Activated T-cell treated with anti-CD3 and anti-CD28 coated beads, Interleukin-2, amount 50 U/mL, for 48 hours (primary cell): ENCODE measurements at places on chromosomes 7 and 10.
A peak's percentile ranks its signal among the peaks of the same experiment; 100 is the strongest.

- DNase-seq = peak; percentile 66
These were observed 297.1 kb upstream of the NFE2L3 start for GRCh38 chr7:25854608-25855497.

DNA sequence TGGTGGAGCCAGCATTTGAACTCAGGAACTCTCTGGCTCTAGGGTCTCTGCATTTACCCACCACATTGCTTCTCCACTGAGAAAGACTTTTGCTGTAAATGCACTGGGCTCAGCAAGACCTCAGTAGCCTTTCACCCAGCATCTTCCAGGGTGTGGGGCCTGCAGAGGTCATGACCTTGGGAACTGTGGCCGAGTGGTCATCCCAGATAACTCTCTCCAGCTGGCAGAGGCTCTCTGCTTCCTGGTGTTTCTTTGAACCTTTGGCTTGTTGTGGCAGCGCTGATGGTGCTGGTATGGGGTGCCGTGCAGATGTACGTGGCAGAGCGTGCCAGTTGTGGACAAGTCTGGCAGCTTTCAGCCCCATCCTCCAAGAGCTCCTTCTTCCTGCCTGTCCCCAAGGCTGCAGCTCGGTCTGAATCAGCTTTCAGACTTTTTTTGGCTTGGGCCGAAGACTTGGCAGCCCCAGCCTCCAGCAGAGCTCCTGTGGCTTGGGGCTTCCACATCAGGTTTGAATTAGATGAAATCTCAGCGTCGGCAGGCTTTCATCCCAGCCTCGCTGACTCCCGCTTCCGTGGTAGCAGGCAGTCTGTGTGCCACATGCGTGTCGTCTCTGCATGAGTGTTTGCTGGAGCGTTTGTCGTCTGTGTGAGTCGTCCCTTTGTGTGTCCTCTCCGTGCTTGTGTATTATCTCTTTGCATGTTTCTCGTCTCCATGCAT lies 21.5 kb downstream of the ADAMTS14 start:
- no peak for DNase-seq

- no peak for DNase-seq
These were observed 673.7 kb downstream of the MAGI2 start for GRCh38 chr7:78779788-78780187.

- DNase-seq = peak; percentile 45
These were observed 173.9 kb upstream of the SP4 start for GRCh38 chr7:21253740-21254687.

DNA sequence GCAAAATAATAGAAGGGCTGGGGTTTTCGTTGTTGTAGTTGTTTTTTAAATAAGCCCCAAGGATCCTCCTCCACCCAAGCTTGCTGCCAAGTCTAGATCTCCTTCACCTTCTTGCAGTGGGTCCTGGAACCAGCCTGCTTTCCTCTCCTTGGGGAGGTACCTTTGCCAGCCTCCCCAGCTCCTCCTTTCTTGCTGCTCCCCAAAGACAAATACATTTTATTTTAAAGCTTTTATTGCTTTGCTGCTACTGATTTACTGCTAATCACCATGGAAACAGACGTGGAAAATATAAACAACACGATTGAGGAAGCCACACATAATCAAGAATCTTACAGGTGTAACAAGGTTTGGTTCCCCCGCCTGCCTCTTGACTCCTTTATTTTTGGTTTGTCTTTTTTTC lies 17.4 kb upstream of the SLF2 start:
- no peak for DNase-seq

DNA sequence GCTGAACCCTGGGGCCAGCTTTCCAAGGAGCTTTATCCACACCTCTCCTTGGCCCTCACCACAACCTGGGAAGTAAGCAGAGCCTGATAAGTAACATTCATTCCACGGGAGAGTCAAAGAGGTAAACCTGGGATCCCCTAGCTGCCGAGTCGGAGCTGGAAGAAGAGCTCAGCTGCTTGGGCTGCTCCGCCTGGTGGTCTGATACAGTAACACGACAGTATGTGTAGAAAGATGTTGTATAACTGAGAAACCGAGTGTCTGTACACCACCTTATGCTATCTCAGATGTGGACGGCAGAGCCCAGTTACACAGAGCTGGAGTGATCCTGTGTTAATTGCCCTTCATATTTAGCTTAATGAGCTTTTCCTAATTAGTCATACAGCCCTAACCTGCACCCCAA lies 151.3 kb upstream of the KMT2E start:
- DNase-seq = no peak

DNA sequence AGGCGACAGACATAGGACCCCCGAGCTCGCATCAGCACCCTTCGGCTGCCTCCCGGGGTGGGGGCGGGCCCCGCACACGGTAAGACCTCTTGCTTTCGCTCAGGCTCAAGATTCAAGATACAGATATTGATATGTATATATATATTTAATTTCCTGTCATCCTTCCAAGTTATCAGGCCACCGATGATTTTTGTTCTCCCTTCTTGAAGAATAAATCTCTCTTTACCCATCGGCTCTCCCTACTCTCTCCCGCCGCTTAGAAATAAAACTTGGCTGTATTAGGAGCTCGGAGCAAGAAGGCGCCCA lies 603 bp downstream of the ADRA2A start:
- DNase-seq = no peak

DNA sequence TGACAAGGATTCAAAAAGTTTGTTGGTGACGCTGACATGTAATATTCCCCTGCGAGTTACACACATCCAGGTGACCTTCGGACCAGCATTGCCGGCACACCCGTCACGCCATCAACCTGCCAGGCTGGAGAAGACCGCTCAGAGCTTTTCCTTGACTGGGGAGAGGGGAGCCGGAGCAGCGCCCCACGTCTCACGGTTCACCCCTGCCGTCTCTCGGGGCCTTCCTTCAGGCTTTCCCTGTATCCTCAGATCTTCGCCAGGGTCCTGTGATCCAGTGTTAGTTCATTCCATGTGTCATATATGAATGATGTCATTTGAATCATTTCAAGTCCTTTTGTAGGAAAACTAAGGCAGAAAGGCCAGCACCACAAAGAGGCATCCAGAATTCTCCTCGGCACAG lies 127.8 kb downstream of the MGMT start:
- no peak for DNase-seq

DNA sequence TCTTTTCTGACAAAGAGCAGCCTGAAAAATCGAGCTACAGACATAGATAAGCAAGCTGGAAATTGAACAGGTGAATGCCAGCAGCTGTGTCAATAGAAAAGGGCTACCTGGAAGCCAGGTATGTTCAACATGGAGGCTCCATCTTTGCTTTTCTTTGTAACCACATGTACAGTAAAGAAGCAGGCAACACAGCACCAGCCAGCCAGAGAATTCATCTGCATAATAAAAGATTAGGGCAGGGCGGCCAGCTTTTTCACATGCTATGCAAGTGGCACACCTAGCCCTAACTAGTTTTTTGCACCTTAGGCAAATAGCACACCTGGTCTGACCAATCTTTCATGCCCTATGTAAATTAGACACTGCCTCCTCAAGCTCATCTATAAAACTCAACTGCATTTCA lies 25.7 kb downstream of the COG5 start:
- no peak for DNase-seq

DNA sequence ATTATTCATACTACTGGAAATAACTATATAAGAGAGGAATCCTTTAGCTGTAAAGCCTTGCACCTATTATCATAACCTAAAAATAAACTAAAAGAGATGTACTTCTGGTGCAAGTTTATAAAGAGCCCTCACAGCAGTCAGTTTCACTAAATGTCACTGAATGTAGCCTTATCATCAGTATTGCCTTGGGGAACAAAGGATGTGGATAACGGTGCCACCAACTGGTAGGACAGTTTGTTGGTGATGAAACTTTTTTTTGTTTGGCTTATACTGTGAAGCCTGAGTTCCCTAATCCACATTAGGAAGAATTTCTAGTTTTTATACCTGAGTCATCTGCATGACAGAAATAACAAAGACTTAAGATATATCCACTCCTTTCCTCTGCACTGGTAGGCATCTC lies 117.9 kb upstream of the COL1A2 start:
- DNase-seq = no peak

- DNase-seq = no peak
These were observed 27.3 kb upstream of the CRHR2 start for GRCh38 chr7:30709549-30709948.

DNA sequence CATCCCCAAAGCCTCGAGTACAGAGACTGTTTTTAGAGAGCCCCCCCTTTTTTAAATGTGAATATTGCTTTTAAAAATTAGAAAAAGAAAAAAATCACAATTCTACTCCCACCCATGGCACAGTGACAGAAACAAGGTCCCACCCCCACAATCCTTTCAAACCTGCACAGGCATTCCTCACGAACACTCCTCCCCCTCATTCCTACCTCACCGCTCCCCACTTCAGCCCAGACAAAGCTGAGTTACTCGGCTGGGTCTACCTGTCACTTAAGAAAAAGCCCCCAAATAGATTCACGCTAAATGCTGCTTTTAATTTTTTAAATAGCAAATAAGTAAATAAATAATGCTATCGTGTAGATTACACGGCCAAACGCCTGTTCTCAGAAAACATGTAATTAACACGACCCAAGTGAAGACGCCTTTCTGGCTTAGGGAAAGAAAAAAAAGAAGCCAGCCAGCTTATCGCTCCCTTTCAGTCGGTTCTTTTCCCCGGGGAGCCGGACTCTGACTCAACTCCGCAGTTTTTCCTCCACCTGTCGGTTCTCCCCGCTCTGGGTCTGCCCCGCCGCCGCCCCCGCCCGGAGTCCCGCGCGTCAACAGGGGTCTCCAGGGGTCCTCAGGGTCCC lies 739 bp downstream of the MPP7 start:
- DNase-seq = no peak

GRCh38 chr7:64626083-64626469 lies 39.9 kb upstream of the ZNF107 start:
- no peak for DNase-seq

- DNase-seq = no peak
These were observed 341.6 kb upstream of the KCND2 start for GRCh38 chr7:119931230-119931824.

DNA sequence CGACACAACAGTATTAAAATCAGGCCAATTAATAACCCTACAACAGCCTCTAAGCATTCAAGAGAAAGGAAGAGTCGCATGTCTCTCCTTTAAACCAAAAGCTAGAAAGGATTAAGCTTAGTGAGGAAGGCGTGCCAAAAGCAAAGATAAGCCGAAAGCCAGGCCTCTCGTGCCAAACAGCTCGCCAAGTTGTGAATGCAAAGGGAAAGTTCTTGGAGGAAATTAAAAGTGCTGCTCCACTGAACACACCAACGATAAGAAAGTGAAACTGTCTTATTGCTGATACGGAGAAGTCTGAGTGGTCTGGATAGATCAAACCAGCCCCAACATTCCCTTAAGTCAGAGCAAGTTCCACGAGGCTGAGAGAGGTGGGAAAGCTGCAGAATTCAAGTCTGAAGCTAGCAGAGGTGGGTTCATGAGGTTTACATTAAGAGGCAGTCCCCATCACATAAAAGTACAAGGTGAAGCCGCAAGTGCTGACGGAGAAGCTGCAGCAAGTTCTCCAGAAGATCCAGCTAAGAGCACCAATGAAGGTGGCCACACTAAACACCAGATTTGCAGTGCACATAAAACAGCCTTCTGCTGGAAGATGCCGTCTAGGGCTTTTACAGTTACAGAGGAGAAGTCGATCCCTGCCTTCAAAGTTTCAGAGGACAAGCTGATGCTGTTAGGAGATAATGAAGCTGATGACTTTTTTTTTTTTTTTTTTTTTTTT lies 194.8 kb downstream of the MAD1L1 start:
- DNase-seq = peak; percentile 36

DNA sequence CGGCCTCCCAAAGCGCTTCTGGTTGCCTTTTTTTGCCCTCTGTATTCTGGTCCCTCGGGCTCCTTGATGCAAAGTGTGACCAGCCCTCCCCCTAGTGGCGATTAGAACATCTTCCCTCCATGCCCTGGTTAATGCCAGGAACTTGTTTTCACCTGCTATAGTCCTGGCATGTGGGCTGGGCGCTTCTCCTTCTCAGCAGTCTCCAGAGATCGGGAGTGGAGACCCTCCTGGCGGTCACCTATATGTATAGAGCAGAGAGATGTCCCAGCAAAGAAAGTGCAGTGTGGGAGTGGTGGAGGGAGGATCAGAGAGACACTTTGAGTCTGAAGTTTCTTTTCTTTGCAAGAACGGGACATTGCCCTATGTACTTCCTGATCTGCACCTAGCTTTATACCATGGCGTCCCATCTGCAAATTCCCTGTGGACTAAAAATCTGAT lies 264.1 kb downstream of the OTUD1 start:
- peak; percentile 54 for DNase-seq

GRCh38 chr7:25698451-25699113 lies 453.4 kb upstream of the NFE2L3 start:
- no peak for DNase-seq

DNA sequence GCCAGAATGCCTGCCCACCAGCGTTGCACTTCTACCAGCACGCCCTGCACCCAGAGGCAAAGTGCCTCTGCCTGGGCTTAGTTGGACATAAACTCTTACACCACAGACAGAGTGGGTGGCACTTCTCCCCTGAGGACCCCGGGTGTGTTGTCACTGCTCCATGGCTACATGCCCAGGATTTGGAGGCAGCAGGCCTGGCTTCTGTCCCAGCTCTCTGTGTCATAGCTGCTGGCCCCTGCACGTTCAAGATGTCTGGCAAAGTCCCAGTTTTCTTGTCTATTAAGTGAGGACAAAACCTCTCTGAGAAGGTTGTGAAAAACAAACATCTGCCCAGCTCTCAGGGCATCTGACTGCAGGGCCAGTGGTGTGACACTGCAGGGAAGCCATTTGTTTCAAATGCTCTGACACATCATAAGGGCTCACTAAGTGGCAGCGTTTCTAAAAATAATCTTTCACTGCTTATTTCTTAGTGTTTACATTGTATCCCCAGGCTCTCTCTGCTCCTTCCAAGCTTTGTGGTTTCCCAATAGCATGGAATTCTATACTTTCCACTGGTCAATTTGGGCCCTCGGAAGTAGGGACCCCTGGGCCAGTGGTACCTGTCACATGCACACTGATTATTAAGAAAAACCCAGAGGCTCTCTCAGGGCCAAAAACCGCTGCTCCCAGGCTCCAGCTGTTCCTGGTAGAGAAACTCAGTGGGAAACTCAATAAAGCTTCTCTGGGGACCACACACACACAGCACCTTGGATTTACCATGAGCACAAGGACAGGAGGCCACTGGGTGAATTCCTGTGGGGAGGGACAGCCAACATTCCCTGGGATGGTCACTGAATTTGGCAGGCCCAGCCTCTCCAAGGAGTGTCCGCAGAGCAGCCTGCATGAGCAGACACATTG lies 86.2 kb upstream of the ANLN start:
- DNase-seq = no peak

GRCh38 chr7:51783241-51783640 lies 466.6 kb upstream of the COBL start:
- DNase-seq = no peak

- no peak for DNase-seq
These were observed 182.6 kb downstream of the NEBL start for GRCh38 chr10:20714518-20714917.

GRCh38 chr10:98340261-98340939 lies 72.4 kb upstream of the LOXL4 start:
- no peak for DNase-seq

GRCh38 chr10:21100190-21100589 lies 203.1 kb upstream of the NEBL start:
- no peak for DNase-seq

DNA sequence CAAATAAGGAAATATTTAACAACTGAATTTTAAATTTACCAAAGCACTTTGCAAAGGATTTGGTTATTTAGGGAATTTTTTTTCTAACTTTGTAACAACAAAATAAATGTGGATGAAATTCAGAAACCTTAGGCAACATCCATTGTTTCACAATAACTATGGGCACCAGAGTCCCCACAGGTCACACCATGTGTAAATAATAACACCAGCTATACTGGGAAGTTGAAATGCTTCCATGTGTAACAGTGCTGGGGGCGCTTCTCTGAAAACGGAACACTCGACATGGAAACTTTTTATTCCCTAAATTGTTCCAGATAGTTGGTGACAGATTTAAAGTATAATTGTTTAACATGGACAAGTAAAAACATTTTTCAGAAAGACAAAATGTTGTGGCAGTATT lies 818.6 kb downstream of the TNS3 start:
- DNase-seq = no peak
